ENCODE measurements at places on chromosomes 16 and 17.

DNA sequence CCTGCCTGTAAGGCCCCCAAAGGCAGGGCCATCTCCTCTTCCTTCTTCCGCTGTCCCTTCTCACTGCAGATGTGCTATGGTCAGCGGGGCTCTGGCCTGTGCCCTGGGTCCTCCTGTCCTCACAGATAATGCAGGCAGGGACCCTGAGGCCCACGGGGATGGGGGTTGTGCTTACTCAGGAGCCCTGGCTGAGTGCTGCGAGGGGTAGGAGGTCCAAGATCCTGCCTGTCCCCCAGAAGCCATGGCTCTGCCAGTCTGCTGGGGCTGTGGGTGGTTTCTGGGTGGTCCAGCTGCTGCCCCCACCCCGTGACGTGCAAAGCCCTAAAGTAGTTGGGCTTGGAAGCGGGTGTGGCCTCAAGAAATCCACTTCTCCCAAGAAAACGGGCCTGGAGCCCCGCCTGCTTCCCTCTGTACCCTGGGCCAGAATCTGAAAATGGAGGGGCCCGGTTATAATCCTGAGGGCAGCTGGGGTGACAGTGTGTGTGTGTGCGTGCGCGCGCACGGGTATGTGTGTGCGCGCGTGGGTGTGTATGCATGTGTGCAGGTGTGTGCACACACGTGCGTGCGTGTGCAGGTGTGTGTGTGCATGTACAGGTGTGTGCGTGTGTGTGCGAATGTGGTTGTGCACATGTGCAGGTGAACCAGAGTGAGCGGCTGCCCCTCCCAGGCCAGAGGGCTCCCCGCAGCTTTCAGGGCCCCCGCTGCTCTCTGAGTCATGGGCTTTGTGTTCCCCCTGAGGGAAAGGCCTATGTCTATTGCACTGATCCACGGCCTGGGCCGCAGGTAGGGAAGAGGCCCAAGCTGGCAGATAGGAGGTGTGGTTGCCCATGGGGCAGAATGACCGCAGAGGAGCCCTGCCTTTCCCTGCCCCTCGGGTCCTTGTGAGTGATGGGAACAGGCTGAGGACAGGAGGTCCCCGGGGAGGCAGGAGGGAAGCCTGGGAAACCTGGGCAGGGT is 13.8 kb downstream of the SPNS2 start:
- no peak for DNase-seq

DNA sequence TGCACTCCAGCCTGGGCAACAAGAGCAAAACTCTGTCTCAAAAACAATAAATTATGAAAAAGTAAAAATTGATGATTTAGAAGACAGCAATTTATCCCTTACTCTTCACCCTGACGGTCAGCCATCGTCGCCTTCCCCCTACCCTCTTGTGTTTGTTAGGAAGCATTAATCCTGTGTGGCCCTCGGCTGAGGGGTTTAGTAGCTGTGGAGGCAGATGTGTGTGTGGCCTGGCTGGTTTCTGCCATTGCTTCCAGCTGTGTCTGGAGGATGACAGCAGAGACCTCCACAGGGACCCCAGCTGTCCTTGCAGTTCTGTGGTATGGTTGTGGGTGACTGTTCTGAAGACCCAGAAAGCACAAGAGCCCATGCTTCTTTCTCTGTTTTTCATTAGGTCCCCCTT is 25.9 kb downstream of the DBNDD1 start:
- no peak for DNase-seq

- no peak for DNase-seq
These were observed 171.7 kb downstream of the ZFHX3 start for GRCh38 chr16:72876221-72876620.

GRCh38 chr16:51577621-51578303 is 426.7 kb upstream of the SALL1 start:
- DNase-seq = no peak

DNA sequence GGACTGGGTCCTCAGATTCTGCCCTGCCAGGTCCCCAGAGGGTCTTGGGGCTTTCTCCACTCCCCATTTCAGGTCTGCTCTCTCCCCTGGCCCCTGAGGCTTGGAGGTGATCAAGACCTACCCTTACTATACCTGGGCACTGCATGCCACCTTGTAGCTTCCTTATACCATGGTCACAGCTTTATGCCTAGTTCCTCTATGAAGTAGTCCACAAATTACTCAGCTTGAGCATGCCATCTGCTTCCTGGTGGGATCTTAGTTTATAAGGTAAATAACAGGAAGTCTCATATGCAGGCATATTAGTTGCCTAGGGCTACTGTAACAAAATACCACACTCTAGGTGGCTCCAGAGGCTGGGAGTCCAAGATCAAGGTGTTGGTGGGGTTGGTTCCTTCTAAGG is 11.0 kb upstream of the PMFBP1 start:
- no peak for DNase-seq

DNA sequence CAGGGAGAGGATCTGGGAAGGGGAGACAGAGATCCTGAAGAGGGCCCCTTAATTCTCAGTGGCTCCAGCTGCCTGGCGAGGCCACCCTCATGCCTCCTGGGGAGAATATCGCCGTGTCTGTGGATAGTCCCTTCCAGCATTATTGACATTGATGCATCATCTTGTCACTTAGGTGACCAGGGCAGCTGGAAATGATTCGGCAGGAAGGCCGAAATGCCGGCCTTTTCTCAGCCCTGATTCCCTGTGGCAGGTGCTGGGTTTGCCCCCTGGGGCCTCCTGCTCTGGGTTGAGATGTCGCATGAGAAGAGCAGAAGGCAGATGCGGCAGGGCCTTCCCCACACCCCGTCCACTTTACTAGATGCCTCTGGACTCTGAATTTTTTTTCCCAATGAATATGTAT is 89.5 kb downstream of the RAP1GAP2 start:
- no peak for DNase-seq
